A549 treated with ZK216348 at 1 μM for 4 hours (cell line): ENCODE measurements at places on chromosomes 4 and X. TPM values are rescaled to one million over a fixed set of nuclear protein-coding genes. Genes with fewer than 3 reads are reported as not detected.

Gene MAGIX
- total RNA-seq, result 1.3 to 3.7 TPM (median 3.6 TPM) in 5 replicates

Gene RHOXF2B
- total RNA-seq, result not detected in 5 replicates

Gene CC2D2A
- total RNA-seq, result 10.9 to 13.4 TPM (median 12.2 TPM) in 5 replicates

Gene MAP7D3
- 9.5 to 19.8 TPM (median 12.8 TPM) in 5 replicates for total RNA-seq

Gene CCKAR
- total RNA-seq, result not detected in 5 replicates

Gene IGFBP7
- total RNA-seq, result 196 to 346 TPM (median 268 TPM) in 5 replicates

Gene PDCL2
- total RNA-seq, result not detected in 5 replicates

Gene AR
- total RNA-seq, result 2.6 to 3.9 TPM (median 3.2 TPM) in 5 replicates

Gene NAA11
- not detected in 5 replicates for total RNA-seq

Gene PPARGC1A
- total RNA-seq, result 0.05 to 0.11 TPM in 2 of 5 replicates, not detected in the others

Gene ABCE1
- total RNA-seq, result 63.3 to 127 TPM (median 70.8 TPM) in 5 replicates

Gene EGF
- total RNA-seq, result 0.09 to 1.3 TPM (median 0.24 TPM) in 5 replicates

Gene GPR173
- 0.02 TPM in 1 of 5 replicates, not detected in the others for total RNA-seq
